ENCODE measurements at places on chromosomes 11 and 22.

- no peak for DNase-seq
These were observed 42.9 kb downstream of the CTNND1 start for GRCh38 chr11:57804466-57804865.

DNA sequence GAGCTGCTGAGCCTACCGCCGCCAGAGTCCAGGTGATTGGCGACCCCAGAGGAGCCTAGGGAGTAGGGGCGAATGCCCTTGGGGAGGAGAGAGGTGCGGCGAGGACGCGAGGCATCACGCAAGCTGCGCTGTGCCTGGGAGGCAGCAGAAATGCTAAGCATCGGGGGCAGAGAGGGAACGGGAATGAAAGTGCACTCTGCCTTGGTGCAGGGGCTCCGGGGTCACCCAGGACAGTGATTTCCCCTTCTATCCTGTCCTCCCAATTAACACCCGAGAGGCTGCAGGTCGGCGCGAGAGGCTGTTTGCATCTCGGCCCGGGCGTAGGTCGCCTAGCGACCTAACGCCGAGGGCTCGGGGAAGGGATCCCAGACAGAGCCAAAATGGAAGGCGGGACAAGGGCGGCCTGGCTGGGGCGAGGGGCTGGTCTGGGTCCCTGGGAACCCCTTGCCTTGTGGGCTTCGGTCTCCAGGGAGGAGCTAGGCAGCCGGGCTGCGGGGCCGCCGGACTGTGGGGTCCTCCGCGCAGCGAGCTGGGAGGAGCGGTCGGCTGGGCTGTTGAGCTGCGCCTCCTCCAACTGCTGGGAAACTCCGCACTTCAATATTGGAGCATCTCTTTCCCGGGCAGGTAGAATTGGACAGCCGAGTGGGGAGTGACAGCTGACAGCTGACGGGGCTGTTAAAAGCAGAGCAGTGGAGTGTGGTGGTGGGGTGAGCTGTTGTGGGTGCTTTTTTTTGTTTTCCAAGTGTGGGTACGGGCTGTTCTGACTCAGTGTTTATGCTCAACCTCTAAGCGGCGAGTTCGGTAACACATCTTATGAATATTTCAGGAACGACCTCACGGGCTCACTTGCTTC lies 657 bp downstream of the ELMOD1 start:
- peak; percentile 14 for DNase-seq

- DNase-seq, result no peak
These were observed 2.8 kb upstream of the TNFRSF13C start for GRCh38 chr22:41929418-41929810.

DNA sequence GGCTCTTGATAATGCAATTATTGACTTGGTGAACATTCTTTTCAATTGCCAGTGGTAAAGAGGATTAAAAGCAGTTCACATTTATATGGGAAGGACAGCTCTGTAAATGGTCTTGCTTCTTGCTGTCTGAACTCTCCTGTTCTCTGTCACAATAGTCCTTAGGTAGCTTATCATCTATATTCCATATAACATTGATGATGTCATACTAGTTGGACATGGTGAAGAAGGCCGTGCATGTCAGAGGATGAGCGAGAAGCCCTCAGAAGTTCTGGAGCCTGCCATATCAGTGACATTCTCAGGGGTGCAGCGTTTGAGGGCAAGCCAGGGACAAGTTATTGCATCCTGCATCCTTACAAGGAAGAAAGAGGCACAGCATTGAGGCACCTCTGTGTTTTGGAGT lies 2.6 kb upstream of the CHKB start:
- DNase-seq, result no peak

- DNase-seq, result no peak
These were observed 98.1 kb upstream of the BLID start for GRCh38 chr11:122214080-122214479.

GRCh38 chr22:19429950-19430889 lies 1.3 kb downstream of the HIRA start:
- DNase-seq, result peak; percentile 39

GRCh38 chr11:109865548-109866186 lies 227.5 kb upstream of the ZC3H12C start:
- no peak for DNase-seq

DNA sequence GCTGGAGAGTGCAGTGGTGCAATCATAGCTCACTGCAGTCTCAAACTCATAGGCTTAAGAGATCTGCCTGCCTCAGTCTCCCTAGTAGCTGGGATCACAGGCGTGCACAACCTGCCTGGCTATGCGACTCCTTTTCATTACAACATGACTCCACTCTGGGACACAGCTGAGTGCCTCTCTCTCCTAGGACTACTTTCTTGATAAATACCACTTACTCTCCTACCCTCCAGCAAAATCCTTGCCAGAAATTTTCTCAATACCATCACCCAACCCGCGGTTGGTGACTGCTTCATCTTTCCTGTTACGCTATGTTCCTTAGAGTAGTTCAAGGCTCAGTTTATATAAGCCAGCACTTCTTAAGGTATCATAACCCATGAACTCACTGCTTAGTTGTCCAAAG lies 26.9 kb downstream of the ARFGAP3 start:
- no peak for DNase-seq

- no peak for DNase-seq
These were observed 7.0 kb upstream of the HINFP start for GRCh38 chr11:119114351-119114750.

DNA sequence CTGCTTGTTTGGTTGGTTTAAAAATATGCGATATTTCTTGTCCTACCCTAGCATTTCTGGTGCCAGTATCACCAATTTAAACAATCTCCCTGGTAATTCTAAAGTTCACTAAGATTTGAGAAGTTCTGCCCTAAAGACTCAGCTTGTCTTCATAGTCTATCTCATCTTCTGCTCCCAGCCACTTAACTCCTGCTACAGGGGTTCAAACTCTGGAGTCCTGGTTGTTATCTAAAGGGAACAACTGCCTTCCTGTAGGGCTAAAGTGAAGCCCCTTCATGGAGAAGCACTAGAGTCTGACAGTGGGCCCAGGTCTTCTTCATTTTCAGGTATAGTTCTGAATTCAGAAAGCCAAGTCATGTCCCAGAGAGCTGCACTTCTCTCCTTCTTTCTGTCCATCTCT lies 73.2 kb downstream of the CTNND1 start:
- DNase-seq, result no peak

GRCh38 chr22:44108806-44109385 lies 71.8 kb upstream of the PARVG start:
- DNase-seq, result no peak

- DNase-seq, result no peak
These were observed 44.8 kb upstream of the SMCO4 start for GRCh38 chr11:93587858-93588581.

DNA sequence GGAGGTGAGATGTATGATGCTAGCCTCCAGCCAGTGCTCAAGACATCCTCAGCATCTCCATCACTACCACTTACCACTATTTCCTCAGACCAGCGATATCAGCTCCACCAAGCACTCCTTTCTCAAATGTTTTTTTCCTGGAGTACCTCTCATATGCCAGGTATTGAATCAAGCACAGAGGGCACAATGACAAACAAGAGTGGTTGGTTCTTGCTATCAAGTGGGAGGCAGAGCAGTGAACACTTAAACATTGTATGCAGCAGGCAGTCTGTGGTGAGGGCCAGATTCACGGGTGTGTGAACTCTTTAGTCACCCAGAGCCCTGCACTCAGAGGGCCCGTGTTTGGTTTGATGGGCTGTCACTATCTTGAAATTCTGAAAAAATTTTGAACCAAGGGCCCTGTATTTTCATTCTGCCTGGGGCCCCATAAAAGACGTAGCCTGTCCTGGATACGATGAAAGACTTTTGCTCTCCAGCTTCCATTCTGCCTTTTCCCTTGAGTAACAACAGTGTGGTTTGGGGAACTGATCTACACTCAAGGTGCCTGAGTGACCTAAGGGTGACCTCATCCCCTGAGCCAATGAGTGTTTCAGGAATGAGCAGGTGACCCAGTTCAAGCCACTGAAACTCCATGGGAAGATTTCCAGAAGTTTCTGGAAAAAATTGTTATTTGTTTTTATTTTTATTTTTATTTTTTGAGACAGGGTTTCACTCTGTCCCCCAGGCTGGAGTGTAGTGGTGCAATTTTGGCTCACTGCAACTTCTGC lies 348.4 kb upstream of the NARS2 start:
- no peak for DNase-seq

DNA sequence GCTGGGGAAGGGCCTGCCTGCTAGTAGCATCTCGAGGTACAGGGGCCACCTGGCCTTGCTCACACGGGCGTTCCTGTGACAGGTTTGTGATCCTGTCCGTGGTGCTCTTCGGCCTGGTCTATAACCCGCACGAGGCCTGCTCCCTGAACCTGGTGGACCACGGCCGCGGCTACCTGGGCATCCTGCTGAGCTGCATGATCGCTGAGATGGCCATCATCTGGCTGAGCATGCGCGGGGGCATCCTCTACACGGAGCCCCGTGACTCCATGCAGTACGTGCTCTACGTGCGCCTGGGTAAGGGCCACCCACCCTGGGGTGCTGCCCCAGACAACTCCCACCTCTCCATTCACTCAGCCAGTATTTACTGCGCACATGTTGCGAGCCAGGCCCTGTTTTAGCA lies 31.8 kb upstream of the MYRF start:
- no peak for DNase-seq

DNA sequence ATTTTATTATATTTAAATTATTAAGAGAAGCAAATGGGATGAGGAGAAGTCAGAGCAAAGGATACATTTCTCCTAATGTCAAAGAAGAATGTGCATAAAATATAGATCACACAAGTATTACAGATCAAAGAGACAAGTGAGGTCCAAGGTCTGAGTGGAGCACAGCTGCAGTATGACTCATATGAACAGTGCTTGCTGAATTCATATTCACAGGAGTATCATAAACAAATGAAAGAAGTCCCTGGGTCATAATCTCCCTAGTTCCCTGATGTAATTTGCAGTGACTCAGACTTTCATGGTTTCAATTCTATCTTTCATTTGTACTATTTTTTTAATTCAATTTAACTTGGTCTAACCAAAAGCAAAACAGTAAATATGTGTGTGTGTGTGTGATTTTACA lies 499.0 kb upstream of the CCDC179 start:
- no peak for DNase-seq

DNA sequence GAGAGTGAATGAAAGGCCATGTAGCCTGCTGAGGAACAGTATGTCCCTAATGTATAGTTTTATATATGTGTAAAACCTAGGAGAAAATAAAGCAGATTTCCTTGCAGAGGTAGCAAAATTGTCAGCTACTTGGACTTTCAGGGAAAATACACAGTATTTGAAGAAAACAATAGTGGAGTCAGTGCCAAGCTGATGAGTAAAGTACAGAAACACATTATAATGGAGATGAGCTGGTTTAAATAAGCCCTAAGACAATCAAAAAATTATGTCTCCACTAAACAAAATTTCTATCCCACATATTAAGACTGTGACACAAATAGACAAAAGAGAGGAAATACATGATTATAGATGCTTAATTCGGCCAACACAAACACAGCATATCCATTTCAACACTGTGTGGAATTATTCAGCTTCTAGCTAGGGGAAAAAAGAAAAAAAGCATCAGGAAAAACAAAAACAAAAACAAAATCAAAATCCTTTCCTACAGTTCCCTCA lies 75.9 kb downstream of the MAML2 start:
- no peak for DNase-seq

GRCh38 chr11:93081694-93082093 lies 112.2 kb downstream of the MTNR1B start:
- no peak for DNase-seq

DNA sequence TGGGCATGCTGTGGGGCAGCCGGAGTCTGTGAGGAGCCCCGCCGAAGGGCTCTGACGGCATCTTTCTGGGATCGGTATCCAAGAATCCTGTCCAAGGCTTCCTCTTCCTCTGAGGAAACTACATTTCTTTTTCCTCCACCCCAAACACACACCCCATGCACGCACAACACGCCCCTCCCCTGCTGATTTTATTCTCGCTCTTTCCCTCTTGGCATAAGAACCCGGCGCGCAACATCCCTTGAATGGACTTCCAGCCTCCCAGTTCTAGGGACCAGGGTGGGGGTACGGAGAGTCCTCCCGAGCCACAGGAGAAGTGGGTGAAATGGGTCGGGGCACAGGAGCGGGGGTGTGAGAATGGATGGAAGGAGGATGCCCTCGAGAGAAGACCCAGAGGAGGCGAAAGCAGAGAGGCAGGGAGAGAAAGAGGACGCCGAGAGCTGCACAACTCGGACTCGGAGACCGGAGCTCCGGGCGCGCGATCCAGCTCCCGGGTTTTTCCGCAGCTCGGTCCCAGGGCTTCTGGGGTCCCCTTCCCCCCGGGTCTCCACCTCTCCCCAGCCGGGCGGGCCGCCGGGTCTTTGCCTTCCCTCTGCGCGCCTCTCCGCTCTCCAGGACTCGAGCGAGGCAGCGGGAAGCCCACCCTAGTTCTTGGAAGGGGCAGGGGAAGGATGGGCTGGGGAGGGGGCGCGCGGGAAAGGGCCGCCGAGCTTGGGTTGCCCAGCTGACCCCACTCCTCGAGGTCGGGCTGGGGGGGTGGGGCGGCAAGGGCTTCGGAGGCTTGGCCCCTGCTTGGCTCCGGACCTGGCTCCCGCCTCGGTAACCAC lies 1.5 kb upstream of the LARGE1 start:
- peak; percentile 44 for DNase-seq

GRCh38 chr11:85682330-85683305 lies 3.4 kb downstream of the CCDC89 start:
- DNase-seq, result peak; percentile 73

- DNase-seq, result peak; percentile 88
These were observed 1.4 kb downstream of the ASCL2 start for GRCh38 chr11:2268729-2269600.

DNA sequence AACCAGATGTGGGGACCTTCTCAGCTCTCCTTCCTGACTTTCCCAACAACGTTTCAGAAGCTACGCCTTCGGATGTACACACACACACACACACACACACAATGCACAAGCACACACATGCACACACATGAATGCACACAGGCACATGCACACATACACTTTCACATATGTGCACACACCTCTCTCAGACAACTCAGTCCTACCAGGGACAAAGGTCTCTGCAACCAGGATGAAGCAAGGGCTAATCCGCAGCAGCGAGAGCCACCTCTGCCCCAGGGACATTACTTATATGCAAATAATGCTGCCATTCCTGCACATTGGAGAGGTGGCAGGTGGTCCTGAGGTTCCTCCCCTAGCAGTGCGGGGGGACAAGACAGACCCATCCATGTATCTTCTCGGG lies 27.4 kb upstream of the LINC01488 start:
- no peak for DNase-seq

DNA sequence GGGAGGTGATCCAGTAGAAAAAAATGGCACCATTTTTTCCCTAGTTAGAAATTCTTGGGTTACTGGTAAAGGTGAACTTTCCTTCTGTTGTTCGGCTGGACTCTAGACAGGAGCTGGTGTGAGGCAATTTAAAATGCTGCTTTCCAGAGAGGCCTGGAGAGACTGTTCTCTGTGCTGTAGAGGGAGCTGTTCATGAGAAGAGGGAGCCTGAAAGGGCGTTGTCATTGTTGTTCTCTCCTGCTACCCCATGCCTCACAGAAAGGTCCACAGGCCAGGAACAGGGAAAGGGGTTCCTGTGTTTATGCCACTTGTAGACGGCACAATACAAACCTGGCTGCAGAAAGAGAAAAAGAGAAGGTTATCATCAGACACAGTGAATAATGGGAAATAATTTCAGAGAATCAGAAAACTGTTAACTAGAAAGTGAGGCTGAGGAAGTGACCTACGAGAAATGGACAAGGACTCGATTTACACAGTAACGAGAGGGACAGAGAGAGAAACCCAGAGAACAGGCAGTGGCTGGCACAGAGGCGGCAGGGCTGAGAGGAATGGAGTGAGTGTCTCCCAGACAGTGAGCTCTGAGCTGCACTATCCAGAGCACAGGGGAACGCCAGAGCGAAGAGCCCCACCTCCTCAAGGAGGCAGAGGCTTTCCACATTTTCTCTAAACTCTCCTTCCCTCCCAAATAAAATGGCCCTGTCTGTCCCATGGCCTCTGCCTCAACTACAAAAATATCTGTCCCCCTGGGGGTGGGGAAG lies 109.2 kb downstream of the RRM1 start:
- DNase-seq, result no peak

GRCh38 chr11:70771099-70771885 lies 373.0 kb downstream of the CTTN start:
- DNase-seq, result no peak

Data from stimulated activated CD4-positive, alpha-beta T cell treated with anti-CD3 and anti-CD28 coated beads, Interleukin-4, amount 100 ng/mL, for 1 hour (primary cell).